ENCODE measurements at places on chromosomes 3 and 15. TPM values are rescaled to one million over a fixed set of nuclear protein-coding genes. Genes with fewer than 3 reads are reported as not detected.

- DNase-seq: no peak
These were observed 53.6 kb upstream of the PXYLP1 start for GRCh38 chr3:141178026-141178425.

ARGFX gene
- total RNA-seq: not detected

- DNase-seq: peak; percentile 96
These were observed 57.8 kb downstream of the CDC25A start for GRCh38 chr3:48130321-48130904.

COL6A5 gene
- total RNA-seq: 7.4 TPM

DNA sequence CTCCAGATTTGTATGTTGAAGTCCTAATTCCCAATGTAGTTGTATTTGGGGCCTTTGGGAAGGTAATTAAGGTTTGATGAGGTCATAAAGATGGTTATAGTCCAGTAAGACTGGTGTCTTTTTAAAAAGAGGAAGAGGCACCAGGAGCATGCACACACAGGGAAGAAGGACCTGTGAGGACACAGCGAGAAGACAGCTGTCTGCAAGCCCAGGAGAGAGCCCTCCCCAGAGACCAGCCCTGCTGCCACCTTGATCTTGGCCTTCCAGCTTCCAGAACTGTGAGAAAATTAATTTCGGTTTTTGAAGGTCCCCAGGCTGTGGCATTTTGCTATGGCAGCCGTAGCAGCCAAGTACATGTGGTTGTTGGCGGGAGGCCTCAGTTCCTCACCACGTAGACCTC is 32.8 kb upstream of the TSEN2 start:
- DNase-seq: no peak

ATP8B4 gene
- 4.1 TPM for total RNA-seq

- no peak for DNase-seq
These were observed 211.4 kb downstream of the ITPR1 start for GRCh38 chr3:4704552-4704951.

- no peak for DNase-seq
These were observed 27.6 kb upstream of the NUDT16 start for GRCh38 chr3:131353986-131354385.

DNA sequence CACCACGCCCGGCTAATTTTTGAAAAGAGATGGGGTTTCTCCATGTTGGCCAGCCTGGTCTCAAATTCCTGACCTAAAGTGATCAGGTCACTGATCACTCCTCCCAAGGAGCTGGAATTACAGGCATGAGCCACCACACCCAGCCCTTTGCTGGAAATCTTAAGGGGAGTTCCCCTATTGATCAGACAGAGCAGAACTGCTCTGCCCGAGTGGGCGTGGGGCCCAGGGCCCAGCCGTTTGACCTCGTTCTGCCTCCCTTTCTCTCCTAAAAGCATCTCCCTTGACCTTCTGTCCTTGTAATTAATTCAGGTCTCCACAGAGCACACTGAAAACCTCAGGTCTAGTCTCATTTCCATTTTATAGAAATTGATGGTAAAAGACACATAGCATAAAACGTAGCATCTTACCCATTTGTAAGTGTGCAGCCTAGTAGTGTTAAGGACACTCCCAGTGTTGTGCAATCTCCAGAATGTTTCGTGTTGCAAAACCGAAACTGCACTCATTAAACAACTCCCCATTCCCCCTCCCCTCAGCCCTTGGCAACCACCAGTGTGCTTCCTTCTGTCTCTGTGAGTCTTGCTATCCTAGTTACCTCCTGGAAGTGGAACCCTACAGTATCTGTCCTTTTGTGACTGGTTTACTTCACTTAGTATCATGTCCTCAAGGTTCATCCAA is 89.3 kb downstream of the SLCO3A1 start:
- DNase-seq: peak; percentile 99

GRCh38 chr3:160801386-160802118 is 45.5 kb downstream of the PPM1L start:
- DNase-seq: peak; percentile 29

- no peak for DNase-seq
These were observed 18.3 kb upstream of the MED12L start for GRCh38 chr3:151067158-151067557.

ZNF774 gene
- 4.9 TPM for total RNA-seq

DNA sequence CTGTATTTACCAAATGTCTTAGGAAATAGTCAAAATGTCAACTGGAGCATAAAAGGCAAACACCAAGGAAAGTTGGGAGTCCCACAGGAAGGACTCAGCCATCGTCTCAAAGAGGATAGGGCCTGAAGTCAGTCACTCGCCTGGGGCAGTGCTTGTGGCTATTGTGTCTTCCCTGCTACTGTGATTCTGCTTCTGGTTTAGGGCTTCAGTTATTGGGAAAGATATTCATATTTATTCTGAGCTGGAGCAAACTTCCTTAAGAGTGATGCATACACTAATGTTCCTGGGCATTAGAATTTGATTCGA is 118.1 kb downstream of the EDEM1 start:
- no peak for DNase-seq

SLC28A2 gene
- total RNA-seq: 1.5 TPM

DNA sequence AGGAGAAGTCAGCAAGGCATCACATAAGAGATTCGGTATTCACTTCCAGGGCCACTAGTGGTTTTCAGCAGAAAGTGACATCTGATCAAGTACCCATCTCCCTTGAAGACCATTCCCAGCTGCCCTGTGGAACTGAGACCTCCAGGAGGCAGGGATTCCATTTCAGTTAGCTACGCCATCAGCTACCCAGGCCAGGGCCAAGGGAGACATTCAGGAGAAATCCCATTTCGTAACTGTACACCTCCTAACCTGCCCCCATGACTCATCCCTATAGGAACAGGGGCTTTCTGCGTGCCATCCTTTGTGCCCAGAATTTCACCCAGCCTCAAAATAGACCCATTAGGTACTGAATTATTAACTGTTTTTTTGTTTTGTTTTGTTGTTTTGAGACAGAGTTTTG is 24.7 kb downstream of the SPATA12 start:
- DNase-seq: no peak

MST1 gene
- 21.1 TPM for total RNA-seq

DNA sequence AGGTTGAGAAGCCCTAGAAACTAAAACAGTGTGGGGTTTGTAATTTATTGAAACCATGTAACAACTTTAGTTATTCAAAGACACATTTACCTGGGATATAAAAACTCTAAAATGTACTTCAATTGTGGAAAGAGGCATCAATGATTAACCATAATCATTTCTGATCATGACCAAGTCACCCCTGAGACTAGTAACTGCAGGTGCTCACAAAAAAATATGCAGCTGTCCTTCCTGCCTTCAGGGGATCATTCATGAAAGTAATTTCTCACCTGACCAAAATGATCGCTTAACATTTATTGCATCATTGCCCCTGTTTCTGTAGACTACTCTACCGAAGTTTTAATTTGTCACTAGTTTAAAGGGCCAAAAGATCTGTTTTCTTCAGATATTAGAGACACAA is 9.0 kb downstream of the ACP3 start:
- DNase-seq: no peak

DNA sequence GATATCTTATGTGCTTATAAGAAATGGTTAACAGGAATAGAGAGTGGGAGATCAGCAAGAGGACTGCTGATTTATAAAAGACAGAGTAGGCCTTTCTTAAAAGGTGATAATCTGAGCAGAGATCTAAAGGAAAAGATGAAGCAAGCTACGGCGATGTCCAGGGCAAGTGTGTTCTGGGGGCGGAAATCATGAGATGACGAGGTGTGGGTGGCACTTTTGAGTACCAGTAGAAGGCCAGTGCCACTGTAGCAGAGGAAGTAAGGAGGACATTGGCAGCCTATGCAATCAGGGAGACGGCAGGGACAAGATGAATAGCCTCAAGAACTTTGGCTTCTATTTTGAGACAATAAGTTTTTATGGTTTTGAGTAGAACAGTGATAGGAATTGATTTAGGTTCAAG is 492.4 kb downstream of the FHIT start:
- DNase-seq: no peak

DNA sequence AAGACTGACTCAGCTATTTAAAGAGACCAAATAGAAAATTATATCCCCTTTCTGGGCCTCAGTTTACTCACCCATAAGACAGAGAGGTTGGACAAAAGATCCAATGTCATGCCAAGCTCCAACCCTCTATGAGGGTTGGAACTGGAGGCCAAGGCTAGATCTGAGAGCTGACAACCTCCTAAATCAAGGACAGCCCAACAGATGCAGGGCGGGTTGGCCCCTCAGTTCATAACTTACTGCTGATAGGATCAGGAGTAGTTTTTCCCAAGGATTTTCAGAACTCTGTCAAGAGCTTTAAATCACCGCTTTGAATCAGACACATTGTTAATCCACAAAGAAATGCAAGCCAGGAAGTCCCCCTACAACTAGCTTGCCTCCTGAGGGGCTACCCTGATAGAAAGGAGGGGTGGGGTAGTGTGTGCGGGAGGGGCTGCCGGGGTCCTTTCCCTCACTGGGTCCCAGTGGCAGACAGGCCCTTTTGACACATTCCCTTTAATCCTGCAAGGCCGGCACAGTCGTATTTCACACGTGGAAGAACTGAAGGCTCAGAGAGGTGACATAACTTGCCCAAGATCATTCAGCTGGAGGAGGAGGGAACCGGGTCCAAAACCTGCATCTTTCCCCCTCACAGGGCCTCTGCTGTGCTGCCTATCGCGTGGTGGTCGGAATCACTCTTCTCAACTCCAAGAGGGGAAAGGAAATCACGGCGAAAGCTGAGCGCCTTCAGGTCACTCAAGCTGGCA is 21.4 kb downstream of the BMF start:
- DNase-seq: peak; percentile 22

GRCh38 chr3:69764121-69764741 is 25.0 kb downstream of the MITF start:
- DNase-seq: no peak

FMN1 gene
- 23.7 TPM for total RNA-seq
